Activated CD4-positive, alpha-beta T cell treated with anti-CD3 and anti-CD28 coated beads, Interleukin-2, amount 50 U/mL, for 4 hours (primary cell): ENCODE measurements at places on chromosomes 4 and X.

DNA sequence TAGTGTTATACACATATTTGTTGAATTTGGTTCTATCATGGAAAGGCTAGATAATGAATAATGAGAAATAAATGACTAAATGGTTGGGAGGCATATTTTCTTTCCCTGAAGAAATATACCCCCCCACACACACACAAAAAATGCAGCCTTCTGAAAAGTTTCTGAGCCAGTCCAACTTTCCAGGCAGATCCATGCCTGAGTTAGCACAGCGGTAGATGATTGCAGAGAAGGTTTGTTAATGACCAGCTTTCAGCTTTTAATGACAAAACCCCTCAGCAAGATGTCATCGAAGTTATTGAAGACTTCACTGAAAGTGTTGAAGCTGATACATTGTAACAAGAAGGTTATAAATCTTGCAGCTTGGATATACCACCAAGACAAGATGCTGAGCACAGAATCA, 61.4 kb downstream of the GBA3 start:
- no peak for DNase-seq

- no peak for DNase-seq
These were observed 97.5 kb downstream of the ANK2 start for GRCh38 chr4:113146876-113147358.

- DNase-seq, result no peak
These were observed 52.1 kb upstream of the STOX2 start for GRCh38 chr4:183852910-183853547.

DNA sequence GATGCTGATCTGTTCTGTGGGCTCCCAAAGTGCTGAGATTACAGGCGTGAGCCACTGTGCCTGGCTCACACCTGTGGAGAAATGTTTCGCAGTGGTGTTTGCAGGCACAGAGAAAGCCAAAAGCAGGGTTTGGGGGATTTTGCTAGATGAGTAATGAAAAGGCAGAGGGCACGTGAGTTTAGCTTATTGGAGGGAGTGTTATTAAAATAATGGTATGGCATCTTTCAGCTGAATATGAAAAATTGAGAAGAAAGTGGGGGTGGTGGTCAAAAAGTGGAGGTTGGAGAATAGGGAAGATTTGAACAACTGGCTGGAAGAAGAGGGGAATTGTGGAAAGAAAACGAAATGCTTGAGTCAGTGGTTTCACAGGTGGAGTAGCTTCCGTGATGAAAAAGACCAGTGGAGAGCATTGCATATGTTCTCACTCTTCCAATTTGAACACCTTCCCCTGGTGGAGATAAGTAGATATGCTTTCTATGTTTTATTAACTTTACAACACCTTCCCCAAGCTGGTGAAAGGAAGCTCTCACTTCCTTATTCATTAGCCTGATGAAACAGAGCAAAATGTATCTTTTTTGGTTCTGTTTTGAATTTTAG, 1.1 kb upstream of the CHST7 start:
- DNase-seq, result no peak

DNA sequence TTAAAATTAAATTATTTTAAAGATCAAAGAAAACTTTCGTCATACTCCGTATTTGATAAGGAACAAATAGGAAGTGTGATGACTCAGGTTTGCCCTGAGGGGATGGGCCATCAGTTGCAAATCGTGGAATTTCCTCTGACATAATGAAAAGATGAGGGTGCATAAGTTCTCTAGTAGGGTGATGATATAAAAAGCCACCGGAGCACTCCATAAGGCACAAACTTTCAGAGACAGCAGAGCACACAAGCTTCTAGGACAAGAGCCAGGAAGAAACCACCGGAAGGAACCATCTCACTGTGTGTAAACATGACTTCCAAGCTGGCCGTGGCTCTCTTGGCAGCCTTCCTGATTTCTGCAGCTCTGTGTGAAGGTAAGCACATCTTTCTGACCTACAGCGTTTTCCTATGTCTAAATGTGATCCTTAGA, at the start of gene CXCL8:
TSS of gene CXCL8 (plus strand) at position 217 of the 426 bp plus-strand sequence. CDS start at position 307, 90 bp downstream.
- DNase-seq, result no peak

DNA sequence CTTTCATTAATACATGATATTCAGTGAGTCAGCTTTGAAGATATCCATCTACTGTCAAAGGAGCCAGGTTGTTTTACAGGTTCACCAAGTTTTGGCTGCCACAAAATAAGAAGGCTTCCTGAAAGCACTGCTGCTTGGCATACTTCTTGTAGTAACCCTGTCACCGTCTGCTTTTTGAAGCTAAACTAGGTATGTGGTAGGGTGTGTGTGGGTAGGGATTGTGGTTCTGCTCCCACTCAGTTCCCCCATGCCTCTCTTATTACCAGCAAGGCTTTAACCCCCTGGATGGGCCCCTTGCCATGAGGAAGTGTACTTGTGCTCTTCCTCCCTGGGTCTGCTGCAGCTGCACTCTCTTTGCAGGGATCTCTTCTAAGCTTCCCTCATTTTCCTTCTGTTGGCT, 191.2 kb downstream of the BANK1 start:
- DNase-seq, result no peak

GRCh38 chr4:26687728-26688127, 103.8 kb downstream of the TBC1D19 start:
- no peak for DNase-seq

GRCh38 chr4:3767570-3768288, 1.5 kb downstream of the ADRA2C start:
- no peak for DNase-seq

DNA sequence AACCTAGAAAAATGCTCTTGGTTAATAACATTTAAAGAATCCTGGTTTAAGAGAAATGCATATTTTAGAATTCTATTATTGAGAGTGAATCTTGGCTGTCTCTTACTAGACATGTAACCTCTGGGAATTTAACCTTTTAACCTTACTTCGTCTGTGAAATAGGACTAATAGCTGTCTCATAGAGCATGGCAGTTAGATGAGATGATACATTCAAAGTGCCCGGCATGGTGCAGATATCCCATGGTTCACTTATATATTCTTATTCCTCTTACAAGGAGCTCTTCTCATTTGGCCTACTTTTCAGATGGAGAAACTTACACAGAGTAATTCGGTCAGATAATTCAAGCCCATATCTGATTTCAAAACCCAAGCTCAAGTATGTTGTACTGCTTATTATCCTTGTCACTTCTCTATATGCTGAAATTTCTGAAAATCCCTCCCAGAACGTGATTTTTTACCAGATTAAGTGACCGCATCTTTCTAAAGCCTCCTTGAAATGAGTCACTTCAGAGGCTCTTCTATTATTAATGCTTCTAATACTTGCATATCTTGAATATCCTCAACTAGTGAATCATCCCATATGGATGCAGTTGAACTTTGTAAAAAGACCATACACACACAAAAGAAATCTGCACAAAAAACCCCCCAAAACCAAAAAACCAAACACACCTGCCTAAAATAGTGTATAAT, 4.9 kb downstream of the CDKN2AIP start:
- no peak for DNase-seq

DNA sequence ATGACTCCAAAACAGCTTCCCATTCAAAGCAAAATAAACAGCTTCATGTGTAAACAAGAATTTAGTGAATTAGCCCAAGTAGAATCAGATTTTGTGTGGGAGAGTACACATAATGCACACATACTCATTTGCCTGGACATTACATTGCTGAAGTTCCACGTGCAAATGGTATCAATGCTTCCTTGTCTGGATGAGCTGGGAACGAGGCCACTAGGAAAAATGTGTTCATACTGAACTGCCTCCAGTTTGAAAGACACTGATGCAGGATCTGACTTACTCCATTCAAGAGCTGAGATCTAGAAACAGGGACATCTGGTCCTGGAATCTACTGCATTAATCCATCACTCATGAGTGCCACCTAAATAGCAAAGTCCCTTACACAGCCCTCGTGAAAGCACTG, 228.0 kb downstream of the APBB2 start:
- DNase-seq, result no peak

GRCh38 chr4:83071116-83071515, 36.1 kb downstream of the COPS4 start:
- DNase-seq, result no peak

DNA sequence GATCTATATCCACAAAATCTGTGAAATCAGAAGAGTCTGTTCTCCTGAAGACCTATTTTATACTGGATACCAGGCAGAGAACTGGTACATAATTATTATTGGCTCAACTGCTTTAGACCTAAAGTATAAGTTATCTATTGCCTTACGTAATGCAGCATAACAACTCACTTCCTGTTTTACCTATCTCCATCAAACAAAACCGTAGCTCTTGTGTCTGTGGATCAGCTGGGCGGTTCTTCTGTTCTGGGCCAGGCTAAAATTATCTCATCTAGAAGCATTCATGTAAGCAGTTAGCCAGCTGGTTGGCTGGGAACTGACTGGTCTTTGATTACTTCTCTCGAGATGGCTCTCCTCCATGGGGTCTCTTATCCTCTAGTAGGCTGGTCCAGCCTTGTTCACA, 57.8 kb downstream of the PPP1R2C start:
- no peak for DNase-seq

DNA sequence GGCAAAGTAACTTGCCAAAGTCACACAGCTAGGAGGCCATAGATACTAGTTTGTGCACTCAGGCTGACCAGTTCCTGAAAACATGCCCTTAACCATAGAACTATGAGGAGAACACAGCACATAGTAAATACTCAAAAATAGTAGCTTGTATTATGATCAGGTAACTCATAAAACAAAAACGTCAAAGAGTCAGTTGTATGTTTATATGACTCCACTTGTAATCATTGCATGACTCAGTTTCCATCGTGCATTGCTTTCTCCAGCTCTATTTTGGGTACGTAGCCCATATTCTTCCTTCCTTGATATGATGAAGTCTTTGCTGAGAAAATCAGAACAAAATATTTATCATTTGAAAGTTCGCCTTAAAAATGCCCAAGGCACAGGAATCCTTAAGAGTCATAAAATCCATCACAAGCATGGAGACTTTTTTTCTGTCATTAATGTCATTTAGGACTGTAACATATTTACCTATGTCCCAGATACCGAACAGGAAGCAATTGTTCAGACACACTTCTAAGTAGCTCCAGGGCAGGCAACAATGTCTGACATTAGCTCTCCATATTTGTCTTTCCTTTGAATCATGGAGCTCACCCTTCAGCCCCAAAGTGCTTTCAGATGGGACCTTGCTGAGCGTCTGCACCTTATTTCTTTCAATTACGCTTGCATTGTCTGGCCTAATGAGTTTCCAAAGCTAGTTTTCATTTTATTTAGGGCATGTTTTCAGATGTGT, 11.2 kb upstream of the MID1 start:
- no peak for DNase-seq

- no peak for DNase-seq
These were observed 2.7 kb downstream of the CPLX1 start for GRCh38 chr4:823176-823760.

DNA sequence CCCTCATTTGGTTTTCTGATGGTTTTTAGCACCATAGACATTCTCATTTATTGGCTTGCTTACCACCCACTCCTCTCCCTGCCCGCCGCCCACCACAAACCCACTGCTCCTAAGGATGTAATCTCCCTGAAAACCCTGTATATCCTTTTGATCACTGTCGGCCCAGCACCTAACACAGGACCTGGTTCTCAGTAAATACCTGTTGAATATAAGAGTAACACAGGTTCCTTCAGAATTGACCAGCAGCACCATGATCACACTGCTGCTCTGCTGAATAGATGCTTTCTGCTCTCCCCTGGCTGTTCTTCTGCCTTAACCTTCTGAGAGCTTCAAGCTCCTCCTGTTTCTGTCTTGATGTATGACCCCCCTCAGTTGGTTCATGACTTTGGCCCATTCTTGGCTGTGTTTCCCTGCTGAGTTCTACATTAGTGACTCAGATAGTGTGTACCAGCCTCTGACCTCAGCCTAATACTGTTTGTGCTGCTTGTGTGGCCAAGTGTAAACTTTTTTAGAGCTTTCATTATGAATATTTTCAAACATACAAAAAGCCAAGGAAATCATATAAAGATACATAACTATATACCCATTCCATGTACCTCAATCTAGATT, 265.3 kb downstream of the FRMPD4 start:
- DNase-seq, result no peak

DNA sequence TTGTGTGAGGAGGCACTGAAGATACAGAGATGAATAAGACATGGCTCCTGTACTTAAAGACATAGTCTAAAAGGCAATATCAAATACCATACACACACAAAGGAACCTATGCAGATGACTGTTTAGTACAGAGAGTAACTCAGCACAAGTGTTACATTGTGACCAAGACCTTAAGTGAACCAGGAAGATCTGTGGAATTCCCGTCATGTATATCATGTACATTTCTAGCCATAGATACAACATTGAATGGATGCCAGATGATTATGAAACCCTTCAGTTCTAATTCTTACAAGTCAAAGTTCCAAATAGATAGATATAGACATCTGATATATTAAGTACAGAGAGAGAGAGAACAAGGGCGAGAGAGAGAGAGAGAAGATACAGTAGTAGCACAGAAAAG, 73.2 kb downstream of the PAK3 start:
- no peak for DNase-seq

DNA sequence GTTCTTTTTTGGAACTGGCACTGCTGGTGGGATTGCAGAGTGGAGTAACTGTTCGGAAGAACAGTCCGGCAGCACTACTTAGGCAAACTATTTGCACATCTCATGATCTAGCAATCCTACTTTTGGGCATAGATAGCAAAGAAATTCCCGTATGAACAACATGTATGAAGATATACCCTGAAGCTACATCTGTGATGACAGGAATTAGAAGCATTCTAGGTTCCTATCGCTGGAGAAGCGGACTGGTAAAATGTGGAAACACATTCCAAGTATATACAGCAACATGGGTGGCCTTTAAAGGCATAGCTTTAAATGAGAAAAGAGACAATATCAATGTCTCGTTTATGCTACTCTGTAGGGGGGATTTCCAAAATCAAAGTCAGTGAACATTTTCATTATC, 3.1 kb downstream of the DCAF16 start:
- no peak for DNase-seq

GRCh38 chr4:95445251-95445650, 103.5 kb downstream of the UNC5C start:
- DNase-seq, result no peak

- no peak for DNase-seq
These were observed 290.5 kb downstream of the BMPR1B start for GRCh38 chr4:95048296-95048695.

DNA sequence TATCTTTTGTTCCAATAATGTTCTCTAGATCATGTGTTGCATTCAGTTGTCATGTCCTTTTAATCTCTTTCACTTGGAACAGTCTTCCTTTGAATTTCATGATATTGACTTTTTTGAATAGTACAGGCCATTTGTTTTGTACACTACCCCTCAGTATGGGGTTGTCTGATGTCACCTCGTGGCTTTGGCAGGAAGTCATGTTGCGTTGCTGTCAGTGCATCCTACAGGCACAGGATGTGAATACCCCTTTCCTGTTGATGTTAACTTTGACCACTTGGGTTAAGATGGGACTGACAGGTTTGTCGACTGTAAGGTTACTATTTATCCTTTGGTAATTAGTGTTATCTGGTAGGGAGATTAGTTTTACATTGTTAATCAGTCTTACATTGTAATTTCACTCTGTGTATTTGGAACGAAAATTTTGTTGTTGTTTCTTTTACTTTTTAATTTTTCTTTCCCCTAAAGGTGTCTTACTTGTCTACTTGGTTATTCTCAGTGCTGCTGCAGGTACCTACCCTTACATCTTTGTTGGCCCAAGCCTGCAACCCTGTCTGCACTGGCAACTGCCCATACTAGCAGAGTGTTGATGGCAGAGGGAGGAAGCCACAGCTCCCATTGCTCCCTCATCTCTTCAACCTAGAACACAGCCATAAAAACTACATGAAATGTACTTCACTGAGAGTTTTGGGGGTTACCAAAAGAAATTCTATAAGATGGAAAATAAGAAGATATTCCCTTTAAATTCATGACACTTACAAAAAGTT, 14.7 kb upstream of the ATP8A1 start:
- no peak for DNase-seq

GRCh38 chrX:7247346-7247745, 99.4 kb upstream of the PUDP start:
- no peak for DNase-seq
